ENCODE measurements at places on chromosomes 6 and 20. TPM values are rescaled to one million over a fixed set of nuclear protein-coding genes. Genes with fewer than 3 reads are reported as not detected.

The GSTA3 gene
- not detected for total RNA-seq

The ELOVL2 gene
- total RNA-seq, result not detected

DNA sequence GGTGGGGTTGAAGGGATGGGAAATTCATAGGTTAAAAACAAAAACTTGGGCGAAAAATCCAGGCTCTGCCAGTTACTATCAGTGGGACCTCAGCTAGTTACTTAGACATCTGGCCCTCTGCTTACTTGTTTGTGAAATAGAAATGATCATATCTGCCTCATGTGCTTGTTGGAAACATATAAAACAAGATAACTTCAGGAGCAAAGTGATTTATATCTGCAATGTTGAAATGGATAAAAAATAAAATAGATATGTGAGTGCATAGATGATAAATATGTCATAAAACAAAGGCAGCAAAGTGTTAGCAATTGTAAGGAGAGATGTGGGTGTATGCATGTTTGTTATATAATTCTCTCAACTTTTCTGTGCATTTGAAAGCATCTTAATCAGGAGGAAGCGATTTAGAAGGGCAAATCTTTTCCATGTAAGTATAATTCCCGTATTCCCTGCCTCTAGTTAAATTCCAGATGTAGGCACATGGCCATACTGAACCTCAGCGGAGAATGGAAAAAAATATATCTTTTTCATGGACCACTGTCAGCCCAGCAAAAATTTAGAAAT is 579.0 kb upstream of the FLRT3 start:
- no peak for DNase-seq

DNA sequence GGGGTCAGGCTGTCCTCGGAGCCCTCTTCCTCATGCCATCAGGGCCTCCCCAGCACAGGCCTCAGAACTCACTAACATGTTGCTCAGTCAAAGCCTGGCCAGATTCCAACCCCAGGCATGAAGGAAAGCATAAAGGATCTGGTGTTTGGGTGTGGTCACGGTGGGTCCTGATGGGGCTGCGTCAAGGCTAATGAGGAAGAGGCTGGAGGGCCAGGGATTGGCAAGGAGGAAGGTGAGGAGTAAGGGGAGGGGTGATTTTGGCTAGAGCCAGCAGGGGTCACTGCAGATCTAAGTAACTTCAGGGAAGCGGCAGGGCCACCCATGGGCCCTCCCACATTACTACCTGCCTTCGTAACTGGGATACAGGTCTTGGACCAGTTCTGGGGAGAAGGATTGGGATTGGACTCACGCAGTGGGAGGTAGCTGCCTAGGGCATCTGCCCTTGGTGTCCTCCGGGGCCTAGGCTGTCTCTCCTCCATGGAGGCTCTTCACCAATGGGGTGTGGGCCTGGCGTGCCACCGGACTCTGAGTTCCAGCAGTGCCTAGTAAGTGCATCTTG is 36.2 kb upstream of the MRPS18A start:
- DNase-seq, result peak; percentile 50

- no peak for DNase-seq
Observed at GRCh38 chr6:339480-339879, 47.2 kb downstream of the DUSP22 start.

- DNase-seq, result no peak
Observed at GRCh38 chr6:40894962-40895799, 143.8 kb downstream of the UNC5CL start.

- DNase-seq, result no peak
Observed at GRCh38 chr6:56664029-56664428, 21.3 kb upstream of the DST start.

DNA sequence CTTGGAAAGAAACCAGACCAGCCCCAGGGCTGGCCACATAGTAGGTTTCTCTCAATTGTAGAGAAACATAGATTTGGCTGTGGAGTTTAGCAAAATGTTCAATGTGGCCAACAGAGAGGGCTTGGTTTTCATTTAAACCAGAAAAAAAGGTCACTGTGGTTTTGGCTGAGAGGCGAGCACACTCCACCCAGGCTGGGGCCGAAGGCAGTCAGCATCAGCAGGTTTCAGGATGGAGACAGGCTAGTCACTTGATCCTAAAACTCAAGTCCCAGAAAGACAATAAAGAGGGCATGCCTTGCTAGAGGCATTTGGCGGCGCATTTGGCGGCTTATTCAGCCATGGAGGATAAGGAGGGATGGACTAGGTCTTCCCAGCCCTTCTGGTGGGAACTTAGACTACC is 73.1 kb downstream of the PRND start:
- no peak for DNase-seq

DNA sequence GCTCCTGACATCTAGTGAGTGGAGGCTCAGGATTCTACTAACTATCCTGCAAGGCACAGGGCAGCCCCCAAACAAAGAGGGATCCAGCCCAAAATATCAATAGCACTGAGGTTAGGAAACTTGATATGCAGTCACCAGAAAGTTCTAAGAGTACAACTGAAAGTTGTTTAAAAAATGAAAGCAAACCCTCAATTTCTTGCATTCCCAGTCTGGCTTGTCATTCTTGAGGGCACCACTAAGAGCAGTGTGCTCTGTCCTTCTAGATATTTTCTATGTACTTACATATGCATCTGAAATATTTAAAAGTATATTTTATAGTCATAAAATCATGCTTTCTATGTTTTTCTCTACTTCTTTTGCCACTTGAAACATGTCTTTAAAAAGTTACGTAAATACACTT is 35.9 kb downstream of the CST8 start:
- no peak for DNase-seq

DNA sequence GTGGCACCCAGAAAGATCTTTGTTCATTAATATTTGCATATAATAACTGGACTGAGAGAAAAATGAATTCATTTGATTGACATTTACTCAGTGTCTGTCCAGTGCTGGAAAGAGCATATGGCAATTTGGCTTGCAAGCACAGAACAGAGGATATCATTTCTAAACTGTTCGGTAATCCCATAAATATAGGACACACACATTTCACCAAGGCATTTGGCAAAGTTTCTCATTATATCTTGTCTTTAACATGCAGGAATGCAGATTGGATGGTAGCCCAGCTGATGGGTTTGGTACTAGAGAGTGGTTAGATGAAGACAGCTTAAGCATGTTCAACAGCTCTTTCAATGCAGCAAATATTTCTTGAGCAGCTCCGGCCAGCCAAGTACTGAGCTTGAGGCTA is 259.2 kb downstream of the PRKN start:
- DNase-seq, result no peak

DNA sequence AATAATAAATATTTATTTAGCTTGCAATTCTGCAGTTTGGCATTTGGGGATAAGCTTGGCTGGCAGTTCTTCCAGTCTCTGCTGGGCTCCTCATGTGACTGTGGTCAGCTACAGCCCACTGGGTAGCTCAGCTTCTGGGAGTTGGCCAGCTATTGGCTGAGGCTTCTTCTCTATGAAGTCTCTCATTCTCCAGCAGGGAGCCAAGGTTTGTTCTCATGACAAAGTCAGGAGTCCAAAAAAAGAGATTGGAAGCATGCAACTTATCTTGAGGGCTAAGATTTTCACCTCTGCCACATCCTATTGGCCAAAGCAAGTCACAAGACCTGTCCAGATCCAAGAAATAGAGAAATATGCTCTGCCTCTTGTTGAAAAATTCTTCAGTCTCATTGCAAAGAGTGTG is 94.6 kb downstream of the SNAP25 start:
- no peak for DNase-seq

DNA sequence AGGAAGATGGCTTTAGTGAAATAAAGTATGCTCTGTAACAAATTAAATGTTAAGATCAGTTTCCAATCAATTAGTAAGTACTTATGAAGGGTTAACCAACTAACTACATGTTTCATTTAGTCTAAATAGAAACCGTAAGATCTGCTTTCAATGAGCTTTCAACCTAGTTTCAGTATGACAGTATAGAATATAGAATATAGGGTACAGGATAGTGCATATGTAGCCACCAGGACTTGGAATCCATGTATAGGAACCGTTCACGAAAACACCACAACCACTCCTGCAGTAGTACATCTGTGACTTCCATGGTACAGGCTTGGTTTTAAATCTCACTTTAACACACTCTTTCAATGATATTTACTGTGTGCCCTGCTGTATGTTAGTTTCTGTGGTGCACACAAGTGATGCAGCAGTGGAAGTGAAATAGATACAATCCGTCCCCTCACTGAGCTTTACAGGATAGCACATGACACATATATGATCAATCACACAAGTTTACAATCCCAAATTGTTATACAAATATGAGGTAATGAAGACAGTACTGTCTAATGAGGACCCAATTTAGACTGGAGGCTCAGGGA is 479.7 kb upstream of the MARCKS start:
- DNase-seq, result no peak

DNA sequence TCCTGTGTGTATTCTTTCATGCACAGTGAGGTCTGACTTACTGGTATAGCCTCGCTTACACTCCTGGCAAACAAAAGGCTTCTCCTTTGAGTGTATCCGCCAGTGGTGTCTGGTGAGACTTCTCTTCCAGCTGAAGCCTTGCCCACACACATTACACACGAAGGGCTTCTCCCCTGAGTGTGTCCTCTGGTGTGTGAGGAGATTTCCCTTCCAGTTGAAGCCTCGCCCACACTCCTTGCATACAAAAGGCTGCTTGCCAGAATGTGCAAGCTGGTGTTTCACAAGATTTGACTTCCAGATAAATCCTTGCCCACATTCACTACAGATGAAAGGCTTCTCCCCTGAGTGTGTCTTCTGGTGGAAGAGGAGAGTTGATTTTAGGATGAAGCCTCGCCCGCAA is 21.5 kb downstream of the ZNF337 start:
- no peak for DNase-seq

- no peak for DNase-seq
Observed at GRCh38 chr6:164015088-164015484, 600.6 kb downstream of the QKI start.

DNA sequence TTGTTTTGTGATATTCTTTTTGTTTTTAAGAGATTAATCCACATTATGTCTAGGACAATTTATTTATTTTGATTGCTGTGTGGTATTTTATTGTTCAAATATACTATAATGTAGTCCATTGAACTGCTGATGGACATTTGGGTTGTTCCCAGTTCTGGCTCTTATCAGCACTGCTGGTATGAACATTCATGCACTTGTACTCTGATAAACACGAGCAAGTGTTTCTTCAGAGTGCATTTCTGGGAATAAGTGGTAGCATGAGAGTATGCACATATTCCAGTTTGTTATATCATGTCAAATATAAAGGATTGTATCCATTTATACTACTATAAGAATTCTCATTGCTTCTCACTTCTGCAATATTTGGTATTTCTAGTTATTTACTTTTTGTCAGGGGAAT is 7.1 kb downstream of the CALHM6 start:
- no peak for DNase-seq
